Activated CD4-positive, alpha-beta T cell treated with anti-CD3 and anti-CD28 coated beads, Interleukin-2, amount 50 U/mL, for 24 hours (primary cell): ENCODE measurements at places on chromosomes 6 and 20.

- no peak for DNase-seq
Measured at GRCh38 chr6:72417759-72418158, 204.1 kb upstream of the KCNQ5 start.

DNA sequence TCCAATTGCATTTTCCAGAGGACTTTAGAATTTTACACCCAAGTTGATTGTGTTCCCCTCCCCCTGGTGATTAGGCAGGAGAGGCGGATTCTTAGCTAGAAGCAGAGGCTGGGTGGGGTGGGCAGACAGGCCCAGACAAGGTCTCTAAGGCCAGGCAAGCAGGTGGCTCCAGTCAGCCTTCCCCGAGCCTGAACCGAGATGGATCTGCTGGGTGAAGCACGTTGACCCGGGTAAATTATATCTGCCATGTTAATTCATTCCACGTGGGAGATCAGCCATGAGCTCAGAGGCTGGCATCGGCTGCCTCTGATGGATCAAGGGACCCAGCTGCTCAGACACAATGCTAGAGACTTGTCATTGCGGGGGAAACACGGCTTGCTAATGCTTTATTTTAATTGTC lies 159.5 kb upstream of the MAFB start:
- DNase-seq = no peak

GRCh38 chr6:56374841-56375369 lies 127.5 kb upstream of the COL21A1 start:
- no peak for DNase-seq

DNA sequence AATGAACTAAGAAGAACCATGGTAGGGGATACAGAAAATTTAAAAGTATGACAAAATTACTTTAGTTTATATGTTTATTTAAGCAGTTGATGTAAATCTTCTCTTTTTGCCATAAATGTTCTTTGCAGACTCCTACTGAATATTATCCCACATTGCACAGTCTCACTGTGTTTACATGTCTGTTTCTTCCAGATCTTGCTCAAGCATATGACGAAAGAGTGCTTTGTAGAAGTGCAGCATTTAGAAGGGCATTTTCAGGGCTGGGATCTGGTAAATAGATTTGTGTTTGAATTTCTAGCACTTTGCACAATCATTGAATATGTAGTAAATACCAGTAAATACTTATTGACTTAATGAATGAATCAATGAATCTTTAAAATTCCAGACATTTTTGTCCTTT lies 152.0 kb upstream of the EPHA7 start:
- DNase-seq = no peak

GRCh38 chr20:43988451-43988850 lies 73.8 kb downstream of the TOX2 start:
- DNase-seq = no peak

DNA sequence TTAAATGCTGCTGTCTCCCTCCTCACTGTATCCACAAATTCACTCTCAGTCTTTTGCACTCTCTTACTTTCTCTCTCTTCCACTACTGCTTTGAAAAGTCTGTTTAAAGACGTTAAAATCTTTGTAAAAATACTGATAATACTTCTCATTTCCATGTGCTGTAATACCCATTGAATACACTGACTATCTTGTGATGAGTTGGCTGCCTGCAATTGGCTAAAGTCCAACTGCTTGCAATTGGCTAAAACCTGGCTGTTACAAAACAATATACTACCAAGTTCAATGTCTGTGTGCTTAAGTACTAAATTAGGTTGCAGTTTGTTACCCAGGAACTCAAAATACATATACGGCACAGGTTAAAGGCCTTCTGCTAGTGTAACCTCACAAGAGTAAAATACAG lies 264.8 kb downstream of the THBS2 start:
- no peak for DNase-seq

DNA sequence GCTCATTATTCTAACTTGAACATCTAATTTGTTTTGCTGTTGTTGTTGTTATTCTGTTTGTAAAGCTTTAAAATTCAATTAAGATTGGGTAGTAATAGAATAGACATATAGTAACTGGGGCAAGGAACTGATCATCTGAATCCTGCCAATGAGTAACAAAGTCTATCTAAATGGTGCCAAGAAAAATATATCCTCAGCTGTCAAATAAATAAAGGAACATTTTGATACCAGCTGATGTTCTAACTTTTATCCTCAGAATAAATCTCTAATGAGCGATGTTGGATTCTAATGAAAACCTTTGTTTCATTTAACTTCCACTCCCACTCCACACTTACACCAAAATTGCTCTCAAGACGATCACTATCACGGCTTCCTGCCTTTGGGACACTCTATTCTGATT lies 210.9 kb downstream of the TINAG start:
- DNase-seq = no peak

GRCh38 chr6:110217266-110217665 lies 37.0 kb downstream of the CDC40 start:
- DNase-seq = no peak

DNA sequence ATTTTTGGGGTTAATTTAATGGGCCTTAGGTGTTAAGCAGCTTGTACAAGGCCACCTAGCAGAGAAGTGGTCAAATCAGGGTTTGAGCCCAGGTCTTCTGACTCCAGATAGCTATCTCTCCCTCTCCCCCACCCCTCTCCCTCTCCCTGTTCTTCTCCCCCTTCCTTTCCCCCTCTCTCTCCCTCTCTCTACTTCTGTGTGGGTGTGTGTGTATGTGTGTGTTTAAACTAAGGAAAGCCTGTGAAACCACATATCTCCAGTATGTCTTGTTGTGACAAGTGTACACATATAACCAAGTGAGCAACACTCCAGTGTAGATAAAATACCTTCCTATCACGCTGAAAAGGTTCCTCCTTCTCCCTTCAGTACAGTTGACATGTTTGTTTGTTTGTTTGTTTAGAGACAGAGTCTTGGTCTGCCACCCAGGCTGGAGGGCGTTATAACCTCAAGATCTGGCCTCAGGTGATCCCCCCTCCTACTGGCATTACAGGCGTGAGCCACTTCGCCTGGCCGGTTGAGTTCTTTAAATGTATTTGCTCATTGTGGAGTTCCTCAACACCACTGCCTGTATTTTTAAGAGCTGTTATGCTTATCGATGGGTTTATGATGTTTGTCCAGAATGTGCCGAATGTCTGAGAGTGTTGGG lies 140.4 kb downstream of the JARID2 start:
- no peak for DNase-seq
